A549 treated with CpdA at 1 μM for 4 hours (cell line): ENCODE measurements at places on chromosomes 7 and 10. TPM values are rescaled to one million over a fixed set of nuclear protein-coding genes. Genes with fewer than 3 reads are reported as not detected.

The ABCC2 gene
- total RNA-seq = 164 to 201 TPM (median 185 TPM) in 5 replicates

The CXCL12 gene
- total RNA-seq = 0.11 to 0.23 TPM (median 0.16 TPM) in 5 replicates

The ADIRF gene
- total RNA-seq = 0.16 to 0.49 TPM in 2 of 5 replicates, not detected in the others

The CCDC172 gene
- total RNA-seq = not detected in 5 replicates

The ZNF33A gene
- total RNA-seq = 7.1 to 9.6 TPM (median 9.1 TPM) in 5 replicates

The ELFN1 gene
- total RNA-seq = 0.30 to 0.57 TPM (median 0.47 TPM) in 5 replicates

The SFMBT2 gene
- 10.3 to 14.6 TPM (median 12.2 TPM) in 5 replicates for total RNA-seq
